Stomach (tissue), 19 donors: ENCODE measurements at places on chromosomes 11 and 22. TPM values are rescaled to one million over a fixed set of nuclear protein-coding genes. Genes with fewer than 3 reads are reported as not detected.

The DEUP1 gene
- not detected for total RNA-seq

The OR5J2 gene
- total RNA-seq, result not detected

The KIF18A gene
- total RNA-seq, result 2.3 TPM

DNA sequence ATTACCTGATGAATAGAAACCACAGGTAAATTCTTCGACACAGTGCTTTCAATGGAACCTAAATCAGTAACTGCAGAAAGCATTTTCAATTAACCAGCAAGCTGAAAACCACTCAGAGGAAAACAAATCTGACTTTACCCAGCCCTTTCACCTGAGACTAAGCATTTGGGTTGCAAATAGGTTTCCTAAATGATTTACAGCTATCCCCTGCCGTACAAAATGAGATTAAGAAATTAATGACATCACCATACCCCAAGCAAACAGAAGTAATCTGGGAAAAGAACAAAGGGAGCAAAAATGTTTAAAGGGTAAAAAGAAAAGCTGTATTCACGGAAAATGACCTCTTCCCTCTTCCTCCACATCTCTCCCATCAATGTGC, 584 bp downstream of the NOX4 start:
- H3K27me3 ChIP-seq, result peaks cover 6% of the 10 kb centered on the region
- H3K36me3 ChIP-seq, result no peaks in the 10 kb centered on the region
- no peak overlapping the region for H3K27ac ChIP-seq
- H3K4me1 ChIP-seq, result peaks cover 20% of the 10 kb centered on the region
- no peak for DNase-seq

- DNase-seq, result no peak
- H3K4me3 ChIP-seq, result no peak overlapping the region
- peaks cover 7% of the 10 kb centered on the region for H3K27me3 ChIP-seq
Observed at GRCh38 chr22:19730198-19730597, 6.9 kb downstream of the GP1BB start.

DNA sequence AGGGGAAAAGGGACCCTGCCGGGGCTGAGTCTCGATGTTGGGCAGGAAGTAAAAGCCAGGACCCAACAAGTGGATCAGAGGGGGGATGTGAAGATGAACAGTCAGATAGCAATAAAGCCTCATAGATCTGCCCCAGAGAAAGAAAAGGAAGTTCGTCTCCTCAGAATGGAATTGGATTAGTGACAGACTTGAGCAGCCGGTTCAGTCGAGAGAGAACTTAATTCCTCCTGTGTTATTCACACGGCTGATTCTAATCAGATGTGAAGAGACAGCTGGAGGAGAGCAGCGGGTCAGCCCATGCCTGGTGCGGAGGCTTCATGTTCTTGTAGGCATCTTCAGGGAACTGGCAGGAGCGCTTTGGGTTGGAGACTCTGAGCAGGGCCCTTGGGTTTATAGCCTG, 29.3 kb upstream of the CABP7 start:
- H3K27me3 ChIP-seq, result no peaks in the 10 kb centered on the region
- DNase-seq, result no peak
- no peak overlapping the region for H3K4me3 ChIP-seq

DNA sequence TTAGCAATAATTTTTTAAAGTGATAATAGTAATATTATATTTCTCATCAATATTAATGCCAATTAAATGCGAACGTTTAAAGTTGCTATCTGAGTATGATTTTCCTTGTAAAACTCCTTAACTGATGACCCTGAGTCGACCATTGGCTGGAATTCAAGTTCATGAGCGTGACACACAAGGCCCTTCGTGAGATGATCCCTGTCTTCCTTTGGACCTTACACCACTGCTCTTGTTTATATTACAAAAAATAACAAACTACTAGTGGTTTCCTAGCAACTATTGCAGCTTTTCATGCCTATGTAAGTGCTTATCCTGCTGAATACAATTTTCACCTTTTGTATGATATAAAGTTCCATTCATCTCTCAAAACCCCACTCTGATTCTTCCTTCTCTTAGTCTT, 752.9 kb downstream of the CNTN5 start:
- no peak overlapping the region for H3K27ac ChIP-seq
- H3K4me3 ChIP-seq, result no peak overlapping the region
- no peaks in the 10 kb centered on the region for H3K36me3 ChIP-seq
